ENCODE measurements at places on chromosomes 4 and X.

- DNase-seq = no peak
These were observed 1.0 kb downstream of the NOA1 start for GRCh38 chr4:56976283-56976836.

DNA sequence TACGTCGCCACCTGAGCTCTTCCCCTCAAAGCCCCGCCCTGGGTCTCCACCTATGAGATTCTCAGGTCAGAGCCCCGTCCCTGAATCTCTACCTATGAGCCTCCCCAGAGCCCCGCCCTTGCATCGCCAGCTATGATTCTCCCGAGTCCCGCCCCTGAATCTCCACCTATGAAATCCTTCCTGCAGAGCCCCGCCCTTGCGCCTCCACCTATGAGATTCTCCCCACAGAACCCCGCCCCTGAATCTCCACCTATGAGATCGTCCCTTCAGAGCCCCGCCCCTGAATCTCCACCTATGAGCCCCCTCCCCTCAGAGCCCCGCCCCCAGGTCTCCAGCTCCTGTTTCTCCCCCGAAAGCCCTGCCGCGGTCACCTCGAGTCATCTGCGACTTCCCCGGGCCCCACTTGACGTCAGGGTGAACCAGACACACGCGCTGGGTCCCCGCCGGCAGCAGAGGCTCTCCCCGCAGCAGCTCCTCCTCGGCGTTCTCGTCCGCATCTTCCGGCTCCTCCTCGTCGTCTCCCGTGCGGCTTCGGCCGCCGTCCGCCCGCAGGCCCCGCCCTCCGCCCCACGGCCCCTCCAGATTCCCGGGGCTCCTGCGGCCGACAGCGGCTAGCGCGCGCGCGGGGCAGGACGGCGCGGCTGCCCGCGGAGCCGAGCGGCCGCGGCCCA lies 393 bp downstream of the GTPBP6 start:
- DNase-seq = peak; percentile 99

DNA sequence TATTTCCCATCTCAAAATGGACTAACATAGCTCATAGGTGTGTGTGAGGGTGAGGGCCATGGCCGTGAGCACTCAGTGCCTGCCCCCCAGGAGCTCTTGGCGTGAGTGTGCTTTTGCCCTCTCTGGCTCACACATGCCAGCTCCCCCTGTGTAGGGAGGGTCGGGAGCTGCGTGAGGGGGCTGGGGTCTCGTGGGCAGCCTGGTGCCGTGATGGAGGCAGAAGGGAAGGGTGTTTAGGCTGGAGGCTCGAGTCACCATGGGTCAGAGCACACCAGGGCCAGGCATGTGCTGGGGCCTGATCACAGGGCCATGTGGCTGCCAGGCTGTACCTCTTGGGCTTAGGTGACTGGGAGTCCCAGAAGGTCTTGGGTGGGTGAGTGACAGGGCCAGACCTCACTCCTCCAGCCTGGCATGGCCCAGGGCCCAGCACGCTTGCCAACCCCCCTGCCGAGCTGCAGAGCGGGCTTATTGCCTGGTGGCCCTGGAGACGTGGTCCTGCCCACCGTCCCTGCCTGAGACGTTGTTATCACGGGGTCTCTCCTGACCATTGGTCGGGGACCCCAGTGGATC lies 44.0 kb downstream of the ADRA2C start:
- DNase-seq = no peak

- no peak for DNase-seq
These were observed at the start of gene CPZ for GRCh38 chr4:8592366-8593263. Gene CPZ, plus strand, starts transcription at chr4:8592765. Its CDS starts 69 bp downstream, at chr4:8592834.

GRCh38 chrX:53239474-53239873 lies 14.5 kb upstream of the KDM5C start:
- peak; percentile 57 for DNase-seq

DNA sequence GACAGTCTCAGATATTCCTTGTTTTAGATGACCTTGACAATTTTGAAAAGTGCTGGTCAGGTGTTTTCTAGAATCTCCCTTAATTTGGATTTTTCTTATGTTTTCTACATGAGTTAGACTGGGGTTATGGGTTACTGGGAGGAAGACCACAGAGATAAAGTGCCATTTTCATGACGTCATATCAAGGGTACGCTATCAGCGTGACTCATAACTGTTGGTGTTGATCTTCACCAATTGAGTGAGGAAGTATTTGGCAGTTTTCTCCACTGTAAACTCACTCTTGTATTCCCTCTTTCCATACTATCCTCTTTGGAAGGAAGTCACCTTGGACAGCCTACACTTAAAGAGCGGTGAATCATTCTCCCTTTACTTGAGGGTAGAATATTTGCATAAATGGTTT lies 56.9 kb downstream of the MAGEC1 start:
- DNase-seq = no peak

DNA sequence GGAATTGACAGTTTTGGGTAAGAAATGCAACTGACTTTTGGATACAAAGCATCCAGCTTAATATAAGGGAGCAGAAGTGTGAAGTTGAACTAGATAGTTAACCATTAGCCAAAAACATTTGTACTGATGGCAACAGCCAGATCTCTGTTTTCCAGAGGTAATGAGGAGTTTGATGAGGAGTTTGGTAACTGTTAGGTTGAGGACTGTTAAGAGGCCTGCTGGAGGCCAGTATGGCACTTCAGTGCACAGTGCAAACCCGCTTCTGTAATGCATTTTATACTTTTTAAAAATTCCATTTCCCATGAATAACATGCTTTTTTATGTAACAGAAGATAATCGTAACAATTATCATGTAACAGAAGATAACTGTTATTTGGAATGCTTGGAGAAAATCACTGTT lies 30.0 kb downstream of the CDKL5 start:
- no peak for DNase-seq

DNA sequence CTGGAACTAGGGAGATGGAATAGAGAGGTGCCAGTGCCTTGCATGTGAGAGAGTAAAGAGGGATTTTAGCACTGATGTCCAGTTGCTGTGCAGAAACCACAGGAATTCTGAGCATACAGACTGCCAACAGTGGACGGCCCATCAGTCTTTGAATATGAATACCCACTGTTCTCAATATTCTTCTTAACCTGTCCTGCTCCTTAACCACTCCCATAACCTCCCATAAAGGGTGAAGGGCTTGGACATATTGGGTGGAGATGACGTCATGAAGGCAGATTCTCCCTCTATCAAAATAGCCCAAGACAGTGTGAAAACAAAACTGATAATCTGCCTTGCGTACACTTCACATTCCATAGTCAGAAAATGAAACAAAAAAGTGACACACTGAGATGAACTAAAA lies 1313.7 kb upstream of the PABPC4L start:
- DNase-seq = no peak

DNA sequence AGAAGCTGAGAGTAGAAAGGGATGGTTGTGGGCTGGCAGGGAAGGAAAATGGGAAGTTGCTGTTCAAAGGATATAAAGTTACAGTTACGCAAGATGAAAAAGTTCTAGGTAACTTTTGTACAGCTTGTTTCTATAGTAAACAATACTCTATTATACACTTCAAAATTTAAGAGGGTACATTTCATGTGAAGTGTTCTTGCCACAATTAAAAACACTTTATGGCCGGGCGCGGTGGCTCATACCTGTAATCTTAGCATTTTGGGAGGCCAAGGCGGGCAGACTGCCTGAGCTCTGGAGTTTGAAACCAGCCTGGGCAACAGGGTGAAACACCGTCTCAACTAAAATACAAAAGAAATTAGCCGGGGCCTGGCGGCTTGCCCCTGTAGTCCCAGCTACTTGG lies 623.6 kb downstream of the STIM2 start:
- no peak for DNase-seq

All from A673 (cell line).